ENCODE measurements at places on chromosomes 5 and 9.

GRCh38 chr5:10251405-10251804 lies 1.3 kb downstream of the CCT5 start:
- no peak for DNase-seq

DNA sequence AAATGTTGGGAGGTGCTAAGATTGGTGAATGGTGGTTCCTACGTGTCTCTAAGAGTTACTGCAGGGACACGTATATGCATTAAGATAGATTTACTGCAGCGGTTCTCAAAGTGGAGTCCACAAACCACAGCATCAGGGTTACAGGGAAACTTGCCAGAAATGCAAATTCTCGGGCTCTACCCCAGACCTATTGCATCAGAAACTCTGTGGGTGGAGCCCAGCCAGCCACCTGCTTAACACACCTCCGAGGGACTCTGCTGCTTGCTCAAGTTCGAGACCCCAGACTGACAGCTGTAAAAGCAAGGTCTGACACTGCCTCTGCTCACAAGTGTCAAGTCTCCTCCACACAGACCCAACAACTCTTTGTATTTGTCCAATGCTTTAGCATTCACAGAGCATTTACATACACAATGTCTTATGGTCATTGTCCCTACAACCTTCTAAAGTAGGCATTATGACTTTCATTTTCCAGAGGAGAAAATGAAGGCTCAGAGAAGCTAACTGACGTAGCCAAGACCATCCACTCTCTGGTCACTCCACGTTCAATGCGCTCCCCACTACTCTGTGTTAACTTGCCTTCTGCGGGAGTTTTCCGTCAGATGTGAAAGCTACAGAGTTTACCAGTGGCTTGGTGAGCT lies 48.8 kb downstream of the HSD17B3 start:
- no peak for DNase-seq

GRCh38 chr5:91469517-91470165 lies 86.5 kb upstream of the ARRDC3 start:
- peak; percentile 12 for DNase-seq

GRCh38 chr5:169563369-169563768 lies 20.2 kb upstream of the SPDL1 start:
- DNase-seq = no peak

GRCh38 chr9:84258371-84258770 lies 82.2 kb downstream of the SLC28A3 start:
- no peak for DNase-seq

- DNase-seq = no peak
These were observed 109.5 kb downstream of the SNCAIP start for GRCh38 chr5:122421374-122422079.

GRCh38 chr9:35114840-35115628 lies 628 bp downstream of the ATOSB start:
- peak; percentile 51 for DNase-seq

- DNase-seq = peak; percentile 83
These were observed 7.0 kb downstream of the STOM start for GRCh38 chr9:121362813-121363621.

DNA sequence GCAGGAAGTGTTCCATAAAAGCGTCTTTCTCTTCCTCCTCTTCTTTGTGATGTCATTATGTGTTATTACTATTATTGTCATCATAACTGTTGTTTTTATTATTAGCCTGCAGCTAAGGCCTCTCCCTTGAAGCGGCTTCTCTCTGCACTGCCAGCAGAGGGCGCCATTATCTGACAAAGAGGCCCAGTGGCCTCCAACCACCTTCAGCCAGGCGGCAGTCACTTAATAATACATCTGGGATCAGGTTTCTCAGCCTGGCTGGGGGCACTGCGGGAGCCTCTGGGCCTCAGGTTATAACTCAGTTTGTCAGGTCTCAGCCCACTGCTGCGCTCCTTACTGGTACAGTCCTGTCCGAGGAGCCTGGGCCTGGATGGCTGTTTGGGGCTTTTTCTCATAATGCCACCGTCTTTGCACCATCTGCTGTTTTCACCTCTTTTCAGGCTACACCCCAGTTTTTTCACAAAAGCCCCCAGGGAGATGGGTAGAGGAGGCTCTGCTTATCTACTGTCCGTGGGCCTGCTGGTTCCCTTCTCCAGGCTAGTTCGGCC lies 281.9 kb downstream of the NSG2 start:
- peak; percentile 61 for DNase-seq

GRCh38 chr9:16039988-16040761 lies 487.3 kb downstream of the CCDC171 start:
- peak; percentile 72 for DNase-seq

DNA sequence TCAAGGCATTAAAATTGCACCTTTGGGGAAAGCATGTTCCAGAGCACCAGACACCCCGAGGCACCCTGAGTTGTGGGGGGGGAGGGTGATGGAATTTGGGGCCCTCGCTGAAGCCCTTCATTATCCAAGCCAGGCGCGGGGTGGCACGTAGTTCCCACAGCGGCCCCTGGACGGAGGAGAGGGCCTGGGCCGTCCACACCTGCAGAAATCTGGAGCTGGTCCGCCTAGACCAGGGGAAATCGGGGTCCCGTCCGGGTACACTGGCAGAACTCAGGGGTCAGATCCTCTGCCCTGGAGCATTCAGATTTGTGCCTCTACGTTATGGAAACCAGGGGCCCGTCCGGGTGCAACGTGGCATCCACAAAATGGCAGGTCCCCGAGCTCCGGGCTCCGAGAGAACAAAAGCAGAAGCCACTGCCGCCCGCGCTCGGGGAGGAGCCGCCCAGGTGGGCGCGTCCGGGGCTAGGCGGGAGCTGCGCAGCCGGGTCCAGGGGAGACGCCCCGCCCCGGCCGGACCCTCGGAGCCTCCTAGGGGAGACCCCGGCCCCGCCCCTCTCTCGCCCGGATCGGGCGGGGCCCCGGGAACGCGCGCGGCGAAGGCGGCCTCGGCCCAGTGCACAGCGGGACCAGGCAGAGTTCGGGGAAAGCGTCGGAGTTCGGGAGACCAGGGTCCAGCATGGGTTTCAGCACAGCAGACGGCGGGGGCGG lies at the start of gene PLEKHG4B:
Gene PLEKHG4B, plus strand, starts transcription at position 613 of the 708 bp plus-strand sequence. Its CDS starts 64 bp downstream, at position 677.
- no peak for DNase-seq

DNA sequence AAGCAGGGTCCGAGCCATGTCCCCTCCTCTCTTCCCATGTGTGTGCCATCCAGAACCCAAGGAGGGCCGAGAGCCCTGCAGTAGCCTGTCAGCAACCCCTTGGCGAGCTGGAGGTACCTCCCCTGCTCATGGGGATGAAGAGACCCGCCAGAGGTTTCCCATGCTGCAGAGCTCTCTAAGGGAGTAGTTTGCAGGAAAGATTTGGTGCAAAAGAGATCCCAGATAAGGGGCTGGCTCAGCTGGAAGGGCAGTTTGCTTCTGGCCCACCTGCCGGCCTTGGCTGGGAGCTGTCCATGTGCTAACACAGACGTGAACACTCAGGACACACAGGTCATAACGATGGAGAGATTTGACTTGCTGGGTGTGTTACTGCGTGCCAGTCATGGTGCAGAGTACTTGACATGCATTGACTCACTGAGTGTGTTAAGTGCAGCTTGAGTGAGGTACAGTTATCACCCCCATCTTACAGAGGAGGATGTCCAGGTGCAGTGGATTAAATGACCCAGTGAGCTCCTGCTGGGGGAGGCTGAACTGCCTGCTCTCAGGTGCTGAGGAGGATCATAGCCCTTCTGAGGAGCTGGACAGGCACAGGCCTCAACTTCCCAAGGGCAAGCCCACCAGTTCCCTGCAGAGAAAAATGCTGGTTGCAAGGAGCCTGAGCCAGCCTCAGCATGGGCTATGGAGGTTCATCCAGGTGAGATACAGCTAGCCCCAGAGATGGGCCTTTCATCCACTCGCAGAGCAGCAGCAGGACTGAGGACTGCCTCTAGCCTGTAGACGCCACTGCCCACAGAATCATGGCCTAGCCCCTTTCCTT lies 6.3 kb upstream of the SLC25A48 start:
- DNase-seq = no peak

- DNase-seq = no peak
These were observed 7.5 kb upstream of the OTULINL start for GRCh38 chr5:14574096-14574495.

GRCh38 chr5:157575381-157576020 lies at the start of gene ADAM19:
Gene ADAM19, minus strand, starts transcription at chr5:157575775. Its CDS starts 79 bp downstream, at chr5:157575696.
- DNase-seq = peak; percentile 53

DNA sequence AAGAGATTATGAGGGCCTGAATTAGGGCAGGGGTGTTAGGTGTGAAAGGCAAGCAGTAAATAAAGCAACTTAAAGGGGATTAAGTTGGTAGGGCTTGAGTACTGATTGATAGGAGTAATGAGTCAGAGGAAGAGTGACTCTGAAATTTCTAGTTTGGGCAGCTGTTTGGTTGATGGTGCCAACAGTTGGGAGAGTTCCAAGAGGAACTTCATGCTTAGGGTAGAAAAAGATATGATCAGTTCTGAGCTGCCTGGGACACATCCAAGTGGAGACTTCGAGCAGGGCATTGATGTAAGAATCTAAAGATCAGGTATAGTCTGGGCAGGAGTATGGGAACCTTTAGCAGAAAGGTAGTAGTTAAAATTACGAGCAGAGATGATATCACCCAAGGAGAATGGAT lies 10.2 kb downstream of the MAMDC2 start:
- DNase-seq = no peak

- DNase-seq = no peak
These were observed 3.7 kb upstream of the NIPAL4 start for GRCh38 chr5:157456301-157456700.

GRCh38 chr5:109408991-109409843 lies 557 bp downstream of the PJA2 start:
- DNase-seq = peak; percentile 81

DNA sequence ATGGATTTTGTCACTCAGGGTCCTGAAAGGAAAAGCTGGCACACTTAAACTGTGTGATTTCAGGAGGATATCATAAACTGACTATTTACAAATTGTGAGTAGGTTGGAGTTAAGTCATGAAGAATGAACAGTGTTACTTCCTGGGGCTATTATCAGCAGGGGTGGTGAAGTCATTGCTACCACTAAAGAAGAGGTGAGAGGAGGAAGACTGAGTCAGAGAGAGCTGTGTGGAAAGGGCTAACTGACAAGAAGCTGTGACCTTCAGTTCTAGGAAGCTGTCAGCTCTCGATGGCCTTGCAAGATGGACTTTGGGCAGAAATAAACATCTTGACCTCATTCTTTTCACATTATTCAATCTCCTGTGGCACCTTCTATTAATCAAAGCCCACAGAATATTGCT lies 72.3 kb upstream of the STARD4 start:
- DNase-seq = peak; percentile 96

- DNase-seq = peak; percentile 87
These were observed 66.9 kb upstream of the DNAH5 start for GRCh38 chr5:14011089-14012020.

DNA sequence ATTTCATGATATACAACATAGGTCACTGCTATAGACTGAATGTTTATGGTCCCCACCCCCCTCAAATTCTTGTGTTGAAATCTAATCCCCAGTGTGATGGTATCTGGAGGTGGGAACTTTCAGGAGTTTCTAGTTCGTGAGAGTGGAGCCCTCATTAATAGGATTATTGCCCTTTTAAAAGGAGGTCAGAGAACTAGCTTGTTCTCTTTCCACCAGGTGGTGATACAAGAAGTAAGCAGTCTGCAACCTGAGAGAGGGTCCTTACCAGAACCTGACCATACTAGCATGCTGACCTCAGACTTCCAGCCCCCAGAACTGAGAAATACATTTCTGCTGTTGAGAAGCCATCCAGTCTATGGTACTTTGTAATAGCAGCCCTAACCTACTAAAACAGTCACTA lies 33.3 kb downstream of the TMEM161B start:
- DNase-seq = no peak

DNA sequence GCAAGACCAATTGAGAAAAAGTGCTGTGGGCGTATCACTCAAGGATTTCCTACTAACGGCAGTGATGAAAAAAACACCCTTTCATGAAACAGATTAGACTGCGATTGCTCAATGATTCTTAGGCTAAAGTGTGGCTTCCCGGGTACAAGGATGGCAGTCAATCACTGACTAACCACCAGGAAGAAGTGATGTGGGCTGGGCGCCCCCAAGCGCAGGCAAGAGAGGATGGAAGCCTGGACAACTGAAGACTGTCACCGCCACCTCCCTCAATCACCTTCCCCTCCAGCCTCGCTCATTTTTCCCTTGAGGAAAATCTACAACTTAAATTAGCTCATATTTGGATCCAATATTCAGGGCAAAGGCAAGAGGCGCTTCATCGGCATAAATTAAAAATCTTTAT lies 707.2 kb downstream of the MTRR start:
- DNase-seq = no peak

DNA sequence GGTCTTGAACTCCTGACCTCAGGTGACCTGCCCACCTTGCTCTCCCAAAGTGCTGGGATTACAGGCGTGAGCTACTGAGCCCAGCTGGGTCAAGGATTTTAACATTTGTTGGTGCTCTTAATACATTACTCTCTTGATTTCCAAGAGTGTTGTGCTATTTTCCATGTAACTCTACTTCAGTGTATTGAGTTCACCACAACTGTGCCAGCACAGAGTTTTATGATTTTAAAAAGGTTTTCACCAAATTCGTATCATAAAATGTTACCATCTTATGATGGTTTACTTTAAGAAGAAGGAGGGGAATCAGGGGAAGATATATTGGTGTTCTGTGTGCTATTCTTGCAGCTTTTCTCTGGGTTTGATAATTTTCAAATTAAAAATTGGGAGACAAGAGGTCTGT lies 6.6 kb upstream of the ADGRD2 start:
- no peak for DNase-seq

DNA sequence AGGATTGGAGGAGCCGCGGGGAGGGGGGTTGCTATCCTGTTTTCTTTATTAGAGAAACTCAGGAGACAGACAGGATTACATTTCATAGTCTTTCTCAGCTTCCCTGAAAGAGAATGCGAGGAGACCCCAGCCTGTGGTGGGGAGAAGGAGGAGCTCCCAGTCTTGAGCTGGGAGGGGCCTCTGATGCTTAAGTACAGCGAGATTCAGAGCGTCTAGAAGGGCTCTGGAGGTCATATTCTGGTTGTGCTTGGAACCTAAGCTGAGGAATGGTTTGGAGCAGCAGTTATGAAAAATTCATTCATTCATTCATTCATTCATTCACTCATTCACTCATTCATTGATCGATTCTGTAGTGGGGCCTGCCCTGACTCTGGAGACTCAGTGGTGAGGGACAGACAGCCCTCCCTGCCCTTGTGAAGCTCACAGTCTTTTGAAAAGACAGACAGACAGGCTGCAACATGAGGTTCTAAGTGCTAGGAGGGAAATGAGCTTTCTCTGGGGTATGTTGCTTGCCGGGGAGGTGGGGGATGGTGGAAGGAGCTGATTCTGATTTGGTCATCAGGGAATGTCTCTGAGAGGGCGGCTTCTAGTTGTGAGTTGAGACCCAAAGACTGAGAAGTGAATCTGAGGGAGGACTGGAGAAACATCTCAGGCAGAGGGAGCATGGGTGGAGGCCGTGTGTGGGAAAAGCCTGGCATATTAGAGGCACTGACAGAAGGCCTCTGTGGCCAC lies 2.5 kb upstream of the SPRY4 start:
- DNase-seq = peak; percentile 84

- DNase-seq = no peak
These were observed 33.3 kb downstream of the MAST4 start for GRCh38 chr5:66629446-66629845.

- DNase-seq = no peak
These were observed 134.2 kb upstream of the MARCHF11 start for GRCh38 chr5:16313761-16314160.

- no peak for DNase-seq
These were observed 354.6 kb downstream of the SLIT3 start for GRCh38 chr5:168946363-168946762.

- no peak for DNase-seq
These were observed 205.0 kb upstream of the DMRTA1 start for GRCh38 chr9:22241611-22242010.

- DNase-seq = peak; percentile 60
These were observed 83.7 kb downstream of the TARS1 start for GRCh38 chr5:33524476-33524875.

Data from iris pigment epithelial cell (primary cell).